Stimulated activated CD4-positive, alpha-beta T cell treated with anti-CD3 and anti-CD28 coated beads, Interleukin-1b, Interleukin-23, amount 100 ng/mL, for 1 hour (primary cell): ENCODE measurements at places on chromosomes 13 and 19.

DNA sequence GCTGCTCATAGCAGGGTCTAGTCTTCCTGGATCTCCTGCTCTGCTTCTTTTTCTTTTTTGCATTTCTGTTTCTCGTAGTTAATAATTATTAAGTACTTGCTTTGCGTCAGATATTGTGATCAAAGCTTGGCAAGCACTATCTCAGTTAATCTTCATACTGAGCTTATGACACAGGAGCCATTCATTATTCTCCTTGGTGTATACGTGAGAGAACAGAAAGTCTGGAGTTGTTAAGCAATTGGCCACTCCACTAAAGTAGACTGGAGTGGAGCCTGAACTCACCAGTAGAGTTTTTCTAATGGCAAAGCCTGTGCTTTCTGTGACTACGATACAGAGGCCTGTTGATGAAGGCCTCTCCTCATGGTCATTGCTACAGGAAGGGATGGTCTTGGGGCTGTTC lies 285.9 kb downstream of the RFC3 start:
- DNase-seq = no peak

DNA sequence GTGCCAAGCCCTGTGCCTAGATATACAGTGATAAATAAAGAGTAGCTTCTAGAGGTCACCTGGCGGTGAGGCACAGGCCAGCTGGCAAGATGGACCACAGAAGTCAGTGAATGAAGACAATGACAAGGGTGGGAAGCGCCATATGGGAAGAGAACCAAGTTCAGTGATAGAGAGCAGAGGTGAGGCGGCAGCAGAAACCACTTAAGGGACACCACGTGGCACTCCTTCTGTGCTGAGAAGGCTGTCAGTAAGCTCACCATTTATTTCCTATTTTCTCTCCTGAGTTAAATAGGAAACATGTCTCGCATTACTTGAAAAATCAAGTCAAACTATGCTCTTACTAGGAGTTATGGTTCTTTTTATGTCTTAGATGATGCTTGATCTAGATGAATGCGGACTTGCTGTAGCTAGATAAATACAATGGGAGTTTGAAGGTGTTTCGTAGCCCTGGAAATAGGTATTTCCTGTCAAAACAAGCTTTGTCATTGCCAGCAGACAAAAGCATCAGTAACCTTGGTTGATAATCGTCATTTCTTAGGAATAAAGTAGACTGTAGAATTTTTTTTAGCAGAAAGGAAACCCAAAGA lies 17.8 kb downstream of the ALOX5AP start:
- no peak for DNase-seq

GRCh38 chr13:23644527-23645138 lies 74.4 kb downstream of the TNFRSF19 start:
- no peak for DNase-seq

- no peak for DNase-seq
Observed at GRCh38 chr13:112996671-112997091, 27.7 kb downstream of the MCF2L start.

DNA sequence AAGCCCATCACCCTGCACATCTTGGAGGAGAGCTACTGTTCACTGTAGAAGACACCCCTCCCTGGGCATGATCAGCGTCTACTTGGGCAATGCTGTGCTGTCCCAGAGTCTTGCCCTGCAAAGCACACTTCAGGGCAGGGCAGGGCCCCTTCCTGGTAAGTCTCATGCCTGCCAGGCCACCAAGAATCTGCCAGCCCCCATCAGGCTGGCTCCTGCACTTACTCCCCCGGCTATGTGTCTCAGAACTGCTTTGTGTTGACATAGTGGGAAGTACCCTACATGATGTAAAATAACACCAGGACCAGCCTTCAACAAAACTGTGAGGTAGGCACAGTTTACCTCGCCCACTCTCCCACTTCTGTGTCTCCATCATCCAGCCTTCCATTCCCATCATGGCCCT lies 27.8 kb upstream of the ATP12A start:
- no peak for DNase-seq

GRCh38 chr13:41465898-41466320 lies 8.6 kb downstream of the RGCC start:
- DNase-seq = no peak

DNA sequence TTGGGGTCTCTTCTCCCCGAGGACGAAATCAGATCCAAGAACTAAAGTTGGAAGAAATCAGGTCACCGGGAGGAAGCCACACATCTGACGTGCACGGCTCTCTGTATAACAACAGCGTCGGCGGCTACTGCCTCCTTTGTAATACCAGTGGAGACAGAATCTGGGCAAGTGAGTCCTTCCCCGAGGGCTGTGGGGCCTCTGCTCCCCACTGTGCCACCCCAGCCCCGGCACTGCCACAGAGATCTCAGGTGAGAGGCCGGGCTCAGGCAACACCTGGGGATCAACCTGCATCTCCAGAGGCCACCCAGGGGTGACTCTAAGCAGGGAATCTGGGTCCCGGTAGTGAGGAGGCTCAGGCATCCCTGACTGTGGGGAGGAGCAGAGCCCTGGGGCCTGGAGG lies 33.7 kb upstream of the C13orf46 start:
- no peak for DNase-seq

DNA sequence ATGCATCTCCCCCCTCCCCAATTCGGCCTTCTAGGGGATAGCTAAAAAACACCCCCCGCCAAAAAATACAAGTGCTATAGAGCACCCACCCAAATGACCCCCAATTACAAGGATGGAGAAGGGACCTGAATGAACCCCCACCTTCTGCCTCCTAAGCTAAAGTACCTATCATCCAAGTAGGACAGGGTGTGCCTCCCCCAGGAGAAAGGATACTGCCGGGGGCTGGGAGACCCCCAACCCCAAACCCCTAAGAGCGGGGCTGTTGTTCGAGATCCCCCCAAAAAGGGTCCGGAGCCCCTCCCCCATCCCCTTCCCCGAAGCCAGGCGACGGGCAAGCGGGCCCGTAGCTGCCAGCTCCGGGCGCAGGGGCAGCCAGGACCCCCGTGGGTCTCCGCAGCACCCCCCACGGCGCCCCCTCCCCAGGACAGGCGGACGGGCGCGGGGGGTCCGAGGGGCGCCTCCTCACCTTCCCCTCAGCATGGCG lies 1.9 kb downstream of the ZC3H4 start:
- DNase-seq = no peak

DNA sequence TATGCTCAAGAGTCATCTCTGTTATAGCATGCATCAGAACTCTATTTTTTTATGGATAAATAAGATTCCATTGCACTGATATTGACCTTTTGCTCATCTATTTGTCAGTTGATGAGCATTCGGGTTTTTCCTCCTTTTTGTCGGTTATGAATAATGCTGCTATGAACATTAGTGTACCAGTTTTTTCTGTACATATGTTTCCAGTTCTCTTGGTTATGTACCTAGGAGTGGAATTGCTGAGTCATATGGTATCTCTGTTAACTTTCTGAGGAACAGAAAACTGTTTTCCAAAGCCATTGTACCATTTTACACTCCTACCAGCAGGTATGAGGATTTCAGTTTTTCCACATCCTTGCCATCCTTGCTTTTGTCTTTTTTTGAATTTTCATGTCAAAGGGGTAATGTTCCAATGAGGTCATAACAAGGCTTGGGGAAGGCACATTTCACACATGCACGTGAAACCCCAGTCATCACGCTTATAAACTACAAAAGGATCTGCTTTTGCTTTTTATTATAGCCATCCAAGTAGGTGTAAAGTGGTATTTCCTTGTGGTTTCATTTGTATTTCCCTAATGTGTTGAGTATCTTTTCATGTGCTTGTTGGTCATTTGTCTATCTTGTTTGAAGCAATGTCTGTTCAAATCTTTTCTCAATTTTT lies 14.6 kb downstream of the KBTBD7 start:
- no peak for DNase-seq
